Stimulated activated CD8-positive, alpha-beta memory T cell treated with anti-CD3 and anti-CD28 coated beads, Interleukin-2, amount 100 ng/mL, for 1 hour (primary cell): ENCODE measurements at places on chromosomes 1 and 21.

GRCh38 chr1:16248603-16249516, 11.9 kb upstream of the CPLANE2 start:
- no peak for DNase-seq

- no peak for DNase-seq
These were observed 56.0 kb downstream of the CLIC6 start for GRCh38 chr21:34724857-34725195.

DNA sequence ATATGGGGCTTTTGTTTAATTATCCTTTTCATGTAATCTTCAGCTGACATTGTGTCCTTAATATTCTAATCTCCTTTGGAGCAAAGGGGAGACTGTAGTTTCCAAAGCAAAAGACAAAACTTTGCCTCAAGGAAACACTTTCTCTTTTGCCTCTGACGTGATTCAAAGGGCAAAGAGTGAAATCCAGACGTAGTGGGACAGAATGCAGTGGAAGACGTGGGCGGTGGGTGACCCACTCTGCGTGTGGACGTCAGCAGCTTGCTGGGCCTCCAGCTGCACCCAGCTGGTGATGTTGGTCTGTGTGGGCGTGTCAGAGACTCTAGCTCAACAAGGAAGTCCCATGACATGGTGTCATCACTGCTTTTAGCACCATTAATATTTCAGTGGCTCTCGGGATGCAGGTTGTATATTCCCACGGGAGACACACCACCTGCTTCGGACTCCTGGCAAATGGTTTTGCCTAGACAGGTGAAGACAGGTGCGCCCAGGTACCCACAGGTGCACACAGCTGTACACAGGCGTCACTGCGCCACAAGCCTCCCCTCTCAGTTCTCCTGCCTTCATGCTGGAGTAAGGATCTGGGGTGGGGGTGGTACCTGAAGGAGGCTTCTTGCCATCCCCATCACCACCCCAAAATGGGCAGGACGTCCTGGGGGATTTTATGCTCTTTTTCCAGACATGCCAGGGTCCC, 292.1 kb upstream of the VAMP3 start:
- no peak for DNase-seq

DNA sequence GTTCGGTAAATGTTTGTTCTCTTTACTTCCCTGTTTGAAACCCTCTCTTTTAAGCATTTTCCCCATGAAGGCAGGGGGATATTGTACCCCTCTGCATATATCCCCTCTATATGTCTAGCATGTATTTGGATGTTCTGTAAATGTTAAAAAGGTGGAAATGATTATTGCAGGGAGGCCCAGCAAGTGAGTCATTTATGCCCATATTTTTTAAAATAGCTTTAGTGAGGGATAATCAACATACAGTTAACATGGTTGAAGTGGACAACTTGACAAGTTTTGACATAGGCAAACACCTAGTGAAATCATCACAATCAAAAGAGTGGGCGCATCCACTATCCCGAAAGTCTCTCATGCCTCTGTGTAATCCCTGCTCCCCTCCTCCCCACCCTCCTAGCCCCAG, 20.8 kb upstream of the RGS16 start:
- no peak for DNase-seq

- no peak for DNase-seq
These were observed 31.0 kb upstream of the KCNE1 start for GRCh38 chr21:34543017-34543416.
